Erythroblast (primary cell): ENCODE measurements at places on chromosomes 11 and 22.
A peak's percentile ranks its signal among the peaks of the same experiment; 100 is the strongest.

DNA sequence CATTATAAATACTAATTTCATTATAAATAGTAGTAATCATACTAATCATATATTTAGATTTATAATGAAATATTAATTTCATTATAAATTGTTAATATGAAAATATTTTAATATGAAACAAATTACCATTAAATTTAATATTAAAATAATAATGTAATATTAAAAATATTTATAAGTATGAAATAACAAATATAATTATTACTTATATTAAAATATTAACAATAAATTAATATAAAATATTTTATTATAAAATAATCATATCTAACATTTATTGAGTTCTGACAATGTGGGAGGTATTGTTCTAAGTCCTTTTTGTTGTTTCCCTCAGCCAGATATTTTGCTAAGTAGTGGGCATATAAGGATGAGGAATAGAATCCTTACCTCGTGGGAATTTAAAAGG is 1341.4 kb downstream of the LRRC4C start:
- no peak for DNase-seq

GRCh38 chr11:117980280-117980679 is 5.9 kb upstream of the IL10RA start:
- no peak for DNase-seq

GRCh38 chr11:113517361-113517760 is 42.2 kb upstream of the DRD2 start:
- DNase-seq = no peak

DNA sequence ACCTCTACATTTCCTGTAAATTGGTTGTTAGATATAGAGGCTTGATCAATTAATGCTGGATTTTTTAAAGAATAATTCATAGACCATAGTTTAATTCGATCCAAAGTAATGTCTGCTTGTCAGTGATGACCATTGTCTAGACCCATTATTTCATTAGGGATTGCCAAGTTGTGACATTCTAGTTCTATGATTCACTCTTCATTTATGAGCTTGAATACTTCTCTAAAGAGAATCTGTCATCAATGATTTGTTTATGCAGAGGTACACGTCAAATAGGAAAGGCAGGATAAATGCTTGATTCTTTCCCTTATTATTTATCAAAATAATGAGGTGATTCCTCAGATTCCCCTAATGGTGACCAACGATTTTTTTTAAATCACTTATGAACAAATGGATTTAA is 24.0 kb upstream of the ROBO3 start:
- DNase-seq = no peak

- DNase-seq = peak; percentile 67
Measured at GRCh38 chr11:20110908-20111669, 49.2 kb downstream of the DBX1 start.

- DNase-seq = no peak
Measured at GRCh38 chr22:49449811-49450446, 377.7 kb downstream of the BRD1 start.

DNA sequence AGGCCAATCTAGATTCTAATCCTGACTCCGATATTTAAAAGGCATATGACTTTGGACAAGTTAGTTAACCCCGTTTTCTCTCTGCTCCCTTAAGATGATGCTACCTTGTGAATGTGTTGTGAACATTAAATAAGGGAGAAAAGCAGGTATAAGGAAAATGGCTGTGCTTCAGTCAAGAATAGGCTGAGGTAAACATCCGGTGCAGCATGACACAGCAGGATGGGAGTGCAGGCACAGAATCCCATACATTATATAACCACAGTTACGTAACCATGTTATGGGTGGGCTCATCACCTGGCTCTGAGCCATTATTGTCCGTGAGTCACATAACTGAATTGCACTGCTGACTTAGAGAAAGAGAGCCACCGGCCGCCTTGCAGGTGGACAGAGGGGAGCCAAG is 382.2 kb upstream of the ANO5 start:
- DNase-seq = no peak

DNA sequence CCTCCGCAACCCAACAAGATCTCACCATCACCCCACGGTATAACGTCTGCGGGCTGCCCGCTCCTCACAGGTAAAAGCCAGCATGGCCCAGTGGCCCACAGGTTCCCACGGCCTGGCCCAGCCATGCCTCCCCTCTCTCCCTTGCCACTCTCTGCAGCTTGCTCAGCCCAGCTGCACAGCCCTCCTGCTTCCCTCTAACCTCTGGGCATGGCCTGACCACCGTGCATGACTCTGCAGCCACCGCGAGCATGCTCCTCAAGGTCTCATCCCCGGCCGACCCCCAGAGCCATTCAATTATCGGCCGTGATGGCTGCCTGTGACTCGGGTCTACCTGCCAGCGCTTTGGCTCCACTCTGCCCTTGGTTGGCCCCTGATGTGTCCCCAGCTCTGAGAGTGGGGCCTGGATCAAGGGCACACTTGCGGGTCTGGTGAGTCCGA is 185.5 kb downstream of the CTTN start:
- DNase-seq = no peak

- DNase-seq = no peak
Measured at GRCh38 chr22:49182416-49182815, 645.3 kb downstream of the BRD1 start.

DNA sequence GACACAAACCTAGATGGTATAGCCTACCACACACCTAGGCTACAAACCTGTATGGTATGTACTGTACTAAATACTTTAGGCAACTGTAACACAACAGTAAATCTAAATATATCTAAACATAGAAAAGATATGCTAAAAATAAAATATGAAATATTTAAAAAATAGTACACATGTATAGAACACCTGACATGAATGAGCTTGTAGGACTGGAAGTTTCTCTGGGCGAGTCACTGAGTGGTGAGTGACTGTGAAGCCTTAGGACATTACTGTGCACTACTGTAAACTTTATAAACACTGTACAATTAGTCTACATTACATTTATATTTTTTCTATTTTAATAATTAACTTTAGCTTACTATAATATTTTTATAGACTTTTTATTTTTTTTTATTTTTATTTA is 1301.3 kb downstream of the FAM181B start:
- DNase-seq = no peak

DNA sequence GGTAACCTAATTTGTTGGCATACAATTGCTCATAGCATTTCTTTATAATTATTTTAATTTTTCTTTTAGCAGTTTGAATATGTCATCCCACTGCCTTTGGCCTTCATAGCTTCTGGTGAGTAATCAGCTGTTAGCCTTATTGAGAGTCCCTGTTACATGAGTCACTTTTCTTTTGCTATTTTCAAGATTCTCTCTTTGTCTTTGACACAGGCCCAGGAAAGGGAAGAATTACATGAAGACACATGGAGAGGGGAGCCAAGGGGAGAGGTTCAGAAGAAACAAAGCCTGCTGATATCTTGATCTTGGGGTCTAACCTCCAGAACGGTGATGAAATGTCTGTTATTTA is 418.2 kb downstream of the METTL15 start:
- DNase-seq = no peak

- DNase-seq = no peak
Measured at GRCh38 chr22:21688706-21689381, 23.0 kb downstream of the PPIL2 start.

DNA sequence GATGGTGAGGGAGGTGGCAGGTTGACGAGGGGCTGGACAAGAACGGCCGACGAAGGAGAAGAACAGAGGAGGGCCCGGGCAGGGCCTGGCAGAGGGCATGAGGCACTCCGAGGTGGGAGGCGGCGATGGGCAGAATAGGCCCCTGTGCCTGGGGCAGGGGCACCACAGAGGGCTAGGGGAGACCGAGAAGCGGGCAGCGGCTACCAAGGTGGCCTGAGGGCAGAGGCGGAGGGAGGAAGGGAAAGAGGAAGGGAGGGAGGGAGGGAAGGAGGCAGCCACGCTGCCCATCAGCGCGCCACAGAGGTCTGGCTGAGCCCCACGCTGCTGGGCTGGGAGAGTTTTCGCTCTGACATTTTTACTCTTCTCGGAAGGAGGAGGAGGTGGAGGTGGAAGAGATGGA is 11.3 kb downstream of the LSP1 start:
- no peak for DNase-seq

DNA sequence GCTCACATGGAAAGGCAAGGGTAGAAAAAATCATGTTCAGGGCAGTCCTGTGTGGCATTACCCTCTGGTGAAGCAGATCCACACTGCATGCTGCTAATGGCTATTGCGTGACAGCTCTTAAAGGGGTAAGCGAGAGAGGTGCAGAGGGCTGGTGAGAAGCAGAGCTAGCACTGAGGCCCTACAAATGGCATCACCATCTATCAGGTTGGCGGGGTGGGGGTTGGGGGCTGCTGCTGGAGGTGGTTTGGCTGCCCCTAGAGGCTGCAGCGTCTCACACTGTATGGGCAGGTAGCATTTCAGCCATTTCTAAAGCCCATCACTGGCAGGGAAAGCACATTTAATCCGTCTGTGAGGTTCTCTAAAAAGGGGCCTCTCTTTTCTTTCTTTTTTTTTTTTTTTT is 16.9 kb upstream of the TMA7B start:
- no peak for DNase-seq
